ENCODE measurements at places on chromosomes 7 and 10. TPM values are rescaled to one million over a fixed set of nuclear protein-coding genes. Genes with fewer than 3 reads are reported as not detected.

Gene DGKI
- not detected for total RNA-seq

DNA sequence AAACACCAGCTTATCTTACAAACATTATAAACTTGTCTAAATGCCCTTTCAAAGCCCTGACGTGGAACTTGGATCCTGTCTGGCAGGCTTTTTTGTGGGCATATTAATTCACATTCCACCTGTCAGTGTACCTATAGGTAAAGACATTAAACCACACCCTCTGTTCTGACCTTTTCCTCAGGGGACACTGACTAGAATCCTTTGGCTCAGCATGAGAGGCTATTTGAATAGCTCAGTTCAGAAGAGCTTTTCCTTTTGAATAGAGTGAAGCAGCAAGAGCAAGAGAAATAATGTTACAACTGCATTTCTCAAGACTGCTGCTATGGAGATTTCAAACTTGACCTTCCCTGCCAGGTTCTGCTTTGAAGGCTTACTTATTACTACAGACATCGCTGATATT lies 76.9 kb downstream of the CYP51A1 start:
- peaks cover 31% of the 10 kb centered on the region for H3K36me3 ChIP-seq
- H3K27me3 ChIP-seq = no peaks in the 10 kb centered on the region
- DNase-seq = no peak
- no peak overlapping the region for H3K4me3 ChIP-seq
- H3K4me1 ChIP-seq = peaks cover 10% of the 10 kb centered on the region

DNA sequence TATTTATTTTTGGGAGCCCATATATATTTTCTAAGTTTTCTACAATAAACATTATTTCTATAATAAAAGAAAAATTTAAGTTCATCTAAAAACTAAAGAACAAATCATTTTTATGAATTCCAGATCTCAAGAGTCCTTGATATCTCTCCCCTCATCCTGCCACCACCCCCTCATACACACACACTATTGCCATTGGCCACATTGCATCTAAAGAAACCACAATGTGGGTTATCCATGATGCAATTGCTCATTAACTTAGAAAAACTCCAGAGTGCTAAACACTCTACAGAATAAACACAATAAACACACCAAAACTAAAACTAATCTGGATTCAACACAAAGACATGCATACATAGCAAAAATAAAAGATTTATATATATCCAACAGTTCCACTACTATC lies 37.8 kb downstream of the FAM13C start:
- no peak overlapping the region for H3K27ac ChIP-seq
- H3K36me3 ChIP-seq = no peaks in the 10 kb centered on the region
- DNase-seq = no peak
- H3K4me1 ChIP-seq = no peaks in the 10 kb centered on the region

GRCh38 chr10:119233123-119233820 lies 25.9 kb downstream of the GRK5 start:
- no peaks in the 10 kb centered on the region for H3K27me3 ChIP-seq
- no peak for DNase-seq

- DNase-seq = no peak
- no peaks in the 10 kb centered on the region for H3K36me3 ChIP-seq
- no peaks in the 10 kb centered on the region for H3K27me3 ChIP-seq
Measured at GRCh38 chr7:34067005-34067778, 161.9 kb downstream of the BMPER start.

Gene OPALIN
- not detected for total RNA-seq

- H3K27me3 ChIP-seq = peaks cover 3% of the 10 kb centered on the region
- no peak overlapping the region for H3K27ac ChIP-seq
- no peak for DNase-seq
- no peaks in the 10 kb centered on the region for H3K4me1 ChIP-seq
- H3K36me3 ChIP-seq = no peaks in the 10 kb centered on the region
- no peak overlapping the region for H3K4me3 ChIP-seq
Measured at GRCh38 chr10:43781480-43782361, 133.0 kb upstream of the ZNF32 start.

Gene MYO1G
- 154 TPM for total RNA-seq

Gene LRRC61
- 10.7 TPM for total RNA-seq

Gene LIPK
- total RNA-seq = not detected

Gene HOXA2
- total RNA-seq = not detected

- peak overlapping the region; percentile 20 for H3K4me3 ChIP-seq
- peak overlapping the region; percentile 63 for H3K27ac ChIP-seq
- peaks cover 37% of the 10 kb centered on the region for H3K4me1 ChIP-seq
- no peak for DNase-seq
- no peaks in the 10 kb centered on the region for H3K36me3 ChIP-seq
- no peaks in the 10 kb centered on the region for H3K27me3 ChIP-seq
Measured at GRCh38 chr10:50648089-50648934, 24.6 kb upstream of the SGMS1 start.

Gene RPP38
- 21.2 TPM for total RNA-seq
